Cardiac muscle cell (in vitro differentiated cells and primary cell): ENCODE measurements at places on chromosomes 6 and 20.

DNA sequence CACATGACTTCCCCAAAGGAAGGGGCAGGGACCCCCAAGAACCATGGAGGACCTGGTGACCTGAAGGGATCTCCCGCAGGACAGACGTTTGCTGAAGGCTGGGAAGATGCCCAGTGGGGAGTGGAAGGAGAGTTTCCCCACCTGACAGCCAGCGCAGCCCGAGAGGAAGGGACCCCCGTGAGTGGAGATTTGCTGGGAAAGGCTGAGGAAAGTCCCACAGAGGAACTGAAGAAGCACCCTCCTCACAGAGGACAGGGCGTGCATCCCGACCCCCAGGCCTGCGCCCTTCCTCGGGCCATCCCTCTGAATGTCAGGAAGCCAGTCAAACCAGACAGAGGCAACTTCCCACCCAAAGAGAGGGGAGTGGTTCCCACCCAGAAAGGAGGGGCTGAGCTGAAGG is 29.6 kb upstream of the AAR2 start:
- no peak overlapping the region for H3K4me3 ChIP-seq
- H3K27me3 ChIP-seq: no peaks in the 10 kb centered on the region
- H3K4me1 ChIP-seq: peaks cover 3% of the 10 kb centered on the region
- H3K27ac ChIP-seq: no peak overlapping the region

- no peak overlapping the region for H3K4me3 ChIP-seq
- no peak overlapping the region for H3K27ac ChIP-seq
- peaks cover 3% of the 10 kb centered on the region for H3K4me1 ChIP-seq
- H3K27me3 ChIP-seq: no peaks in the 10 kb centered on the region
Measured at GRCh38 chr6:21438986-21439352, 154.6 kb upstream of the SOX4 start.

GRCh38 chr20:39190666-39191570 is 228.8 kb downstream of the DHX35 start:
- no peak for DNase-seq
- no peaks in the 10 kb centered on the region for H3K36me3 ChIP-seq
- no peak overlapping the region for H3K27ac ChIP-seq
- H3K4me3 ChIP-seq: no peak overlapping the region

DNA sequence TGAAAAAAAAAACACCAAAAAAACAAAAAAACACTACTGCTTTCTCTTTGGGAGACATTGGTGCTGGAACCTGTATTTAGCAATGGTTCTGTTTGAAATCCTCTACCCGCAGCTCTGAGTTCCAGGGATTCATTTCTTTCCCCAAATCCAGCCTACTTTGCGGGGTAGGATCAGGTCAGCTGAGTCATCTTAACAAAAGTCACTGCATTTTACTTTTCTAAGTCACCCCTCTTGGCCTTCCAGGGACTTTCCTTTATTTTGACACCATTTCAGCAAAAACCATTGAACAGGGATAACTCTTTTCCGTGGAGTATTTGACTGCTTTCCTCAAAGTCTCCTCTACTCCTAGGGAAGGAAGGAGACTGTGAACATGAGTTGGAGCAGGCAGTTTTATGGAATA is 837.6 kb downstream of the MAFB start:
- H3K27me3 ChIP-seq: no peaks in the 10 kb centered on the region
- DNase-seq: peak; percentile 27
- no peaks in the 10 kb centered on the region for H3K4me1 ChIP-seq
- H3K4me3 ChIP-seq: no peak overlapping the region
- H3K27ac ChIP-seq: no peak overlapping the region
- no peaks in the 10 kb centered on the region for H3K36me3 ChIP-seq

GRCh38 chr20:47317127-47317895 is 39.2 kb downstream of the ZMYND8 start:
- H3K4me3 ChIP-seq: no peak overlapping the region
- no peaks in the 10 kb centered on the region for H3K36me3 ChIP-seq
- H3K27me3 ChIP-seq: no peaks in the 10 kb centered on the region
- DNase-seq: peak; percentile 98
- peaks cover 56% of the 10 kb centered on the region for H3K4me1 ChIP-seq
- H3K27ac ChIP-seq: peak overlapping the region; percentile 97

GRCh38 chr6:83221889-83222479 is 28.8 kb downstream of the RWDD2A start:
- DNase-seq: peak; percentile 67
- no peak overlapping the region for H3K27ac ChIP-seq
- no peaks in the 10 kb centered on the region for H3K36me3 ChIP-seq
- no peak overlapping the region for H3K4me3 ChIP-seq
- no peaks in the 10 kb centered on the region for H3K4me1 ChIP-seq

DNA sequence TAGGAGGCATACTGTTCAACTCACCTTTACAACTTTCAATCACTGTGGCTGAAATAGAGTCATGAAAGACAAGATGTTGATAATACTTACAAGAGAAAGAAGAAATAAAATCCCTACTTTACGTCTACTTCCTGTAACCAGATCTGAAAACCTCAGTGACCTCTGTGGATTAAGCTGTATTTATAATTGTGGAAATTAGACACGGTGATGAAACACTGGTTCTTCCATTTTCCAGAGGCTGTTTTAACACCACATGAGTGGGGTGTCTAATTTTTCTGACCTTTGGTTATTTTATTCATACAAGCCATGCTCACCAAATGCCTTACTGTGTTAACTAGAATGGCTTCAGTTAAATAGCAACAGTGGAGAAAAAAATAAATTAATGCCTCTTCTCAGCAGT is 58.5 kb upstream of the HIVEP1 start:
- no peaks in the 10 kb centered on the region for H3K4me1 ChIP-seq
- no peak overlapping the region for H3K4me3 ChIP-seq
- no peak for DNase-seq
- H3K27ac ChIP-seq: no peak overlapping the region

GRCh38 chr20:5691918-5692618 is 58.1 kb upstream of the SHLD1 start:
- no peaks in the 10 kb centered on the region for H3K36me3 ChIP-seq
- no peaks in the 10 kb centered on the region for H3K27me3 ChIP-seq
- H3K4me3 ChIP-seq: no peak overlapping the region

DNA sequence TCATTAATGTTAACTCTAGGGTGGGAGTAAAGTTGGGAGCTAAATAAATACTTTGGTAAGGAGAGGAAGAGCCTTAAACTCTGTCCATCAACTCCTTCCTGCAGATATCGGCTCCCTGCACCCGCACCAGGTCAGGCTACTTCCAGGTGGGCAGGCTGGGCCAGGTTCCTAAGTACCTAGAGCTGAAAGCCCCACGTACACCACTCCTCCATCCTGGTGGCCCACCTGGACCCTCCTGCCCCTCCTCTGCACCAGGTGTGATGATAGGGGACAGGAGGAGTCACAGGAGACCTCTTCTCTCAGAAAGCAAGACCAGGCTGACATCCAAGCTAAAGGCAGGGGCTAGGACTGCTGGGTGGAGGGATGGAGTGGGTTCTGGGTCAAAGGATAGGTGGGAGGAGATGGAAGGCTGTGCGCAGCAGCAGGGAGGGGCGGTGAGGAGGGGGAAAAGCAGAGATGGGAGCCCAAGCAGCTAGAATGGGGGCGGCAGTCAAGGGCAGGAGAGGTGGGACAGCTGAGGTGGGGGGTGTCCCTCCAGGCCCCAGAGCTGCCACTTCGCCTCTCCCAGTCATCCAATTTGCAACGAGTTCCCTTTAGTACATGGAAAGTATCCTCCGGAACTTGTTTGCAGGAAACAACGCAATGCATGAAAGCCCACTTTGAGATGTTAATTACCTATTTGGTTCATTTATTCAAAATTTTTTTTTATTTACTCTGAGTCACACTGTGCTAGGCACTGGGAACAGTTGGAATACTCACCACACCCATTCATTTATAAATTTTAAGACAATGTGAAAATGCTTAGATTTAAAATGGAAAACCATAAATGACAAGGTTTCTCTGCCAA is 15.2 kb upstream of the TOX2 start:
- H3K27ac ChIP-seq: no peak overlapping the region
- no peaks in the 10 kb centered on the region for H3K27me3 ChIP-seq
- H3K4me1 ChIP-seq: peaks cover 6% of the 10 kb centered on the region
- no peak for DNase-seq
- no peaks in the 10 kb centered on the region for H3K36me3 ChIP-seq

DNA sequence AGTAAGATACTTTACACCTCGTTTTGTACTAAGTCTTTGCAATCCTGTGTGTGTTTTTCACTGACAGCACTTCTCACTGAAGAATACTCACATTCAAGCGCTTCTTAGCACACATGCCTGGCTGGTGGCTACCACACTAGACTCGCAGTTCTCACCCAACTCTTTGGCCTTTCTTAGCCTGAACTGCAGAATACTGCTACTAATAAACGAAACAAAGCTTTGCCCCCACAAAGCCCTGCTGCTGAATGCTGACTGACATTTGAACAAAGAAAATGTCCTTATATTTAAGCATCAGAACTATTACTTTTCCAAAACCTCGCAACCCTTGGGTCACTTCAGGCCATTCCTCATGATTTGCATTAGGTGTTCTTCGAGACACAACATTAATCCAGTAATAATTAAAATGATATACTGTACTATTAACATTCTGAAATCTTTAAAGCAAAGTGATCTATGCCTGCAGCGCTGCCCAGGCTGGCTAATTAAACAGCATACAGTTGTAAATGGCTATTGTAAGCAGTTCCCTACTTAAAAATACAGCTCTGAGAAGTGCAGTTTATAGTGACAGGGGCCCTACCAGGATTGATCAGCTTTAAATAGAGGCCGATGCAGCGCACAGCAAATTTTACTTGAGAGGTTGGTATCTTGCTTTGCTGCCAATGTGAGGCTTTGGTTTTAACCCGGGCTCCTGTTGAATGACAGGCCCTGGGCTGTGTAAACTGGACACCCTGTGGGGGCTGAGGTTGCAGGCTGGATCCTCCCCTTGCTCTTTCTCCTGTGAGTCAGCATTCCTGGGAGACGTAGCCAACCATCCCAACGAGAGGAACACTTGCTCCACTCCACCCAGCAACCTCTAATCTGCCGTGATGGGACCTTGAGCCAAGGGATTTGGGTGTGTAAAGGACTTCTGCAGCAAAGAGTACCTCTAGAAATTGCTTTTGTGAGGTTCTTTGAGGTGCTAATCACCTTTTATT is 899.0 kb downstream of the TFAP2A start:
- H3K4me3 ChIP-seq: no peak overlapping the region
- H3K36me3 ChIP-seq: no peaks in the 10 kb centered on the region
- peaks cover 6% of the 10 kb centered on the region for H3K4me1 ChIP-seq
- H3K27ac ChIP-seq: peak overlapping the region; percentile 17
